ENCODE measurements at places on chromosomes 1 and 21.

- DNase-seq, result no peak
Measured at GRCh38 chr21:41207401-41208375, 39.7 kb downstream of the BACE2 start.

GRCh38 chr1:235090406-235091069 lies 38.1 kb downstream of the TOMM20 start:
- no peak for DNase-seq

DNA sequence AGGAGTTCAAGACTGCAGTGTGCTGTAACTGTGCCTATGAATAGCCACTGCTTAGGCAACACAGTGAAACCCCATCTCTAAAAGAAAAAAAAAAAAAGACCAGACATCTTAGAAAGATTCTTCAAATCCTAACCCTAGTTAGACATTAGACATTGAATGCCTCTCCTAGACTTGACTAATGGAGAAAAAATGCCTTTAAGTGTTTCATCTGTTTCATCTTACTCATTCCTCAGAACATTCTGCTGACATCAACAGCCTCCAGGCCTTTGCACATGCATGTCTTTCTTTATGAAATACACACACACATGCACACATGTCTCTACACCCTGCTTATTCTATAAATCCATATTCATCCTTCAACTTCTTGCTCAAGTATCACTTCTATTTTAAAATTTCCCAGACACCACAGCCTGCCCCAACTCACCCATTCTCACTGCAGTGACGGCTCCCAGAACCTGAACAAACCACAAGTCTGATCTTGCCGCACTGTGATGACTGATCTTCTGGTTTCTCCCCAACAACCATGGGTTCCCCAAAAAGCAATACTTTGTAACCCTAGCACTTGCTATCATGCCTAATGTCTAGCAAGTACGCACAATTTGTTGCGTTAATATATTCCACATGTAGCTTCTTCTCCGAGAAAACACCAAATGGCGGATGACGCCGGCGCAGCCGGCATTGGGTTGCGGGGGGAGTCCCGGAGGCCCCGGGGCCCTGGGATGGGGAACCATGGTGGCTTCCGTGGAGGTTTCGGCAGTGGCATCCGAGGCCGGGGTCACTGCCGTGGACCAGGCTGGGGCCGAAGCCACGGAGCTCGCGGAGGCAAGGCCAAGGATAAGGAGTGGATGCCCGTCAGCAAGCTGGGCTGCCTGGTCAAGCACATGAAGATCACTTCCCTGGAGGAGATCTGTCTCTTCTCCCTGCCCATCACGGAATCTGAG lies 37.4 kb downstream of the LRRC52 start:
- no peak for DNase-seq

- no peak for DNase-seq
Measured at GRCh38 chr1:17118706-17119075, 560 bp downstream of the PADI2 start.

DNA sequence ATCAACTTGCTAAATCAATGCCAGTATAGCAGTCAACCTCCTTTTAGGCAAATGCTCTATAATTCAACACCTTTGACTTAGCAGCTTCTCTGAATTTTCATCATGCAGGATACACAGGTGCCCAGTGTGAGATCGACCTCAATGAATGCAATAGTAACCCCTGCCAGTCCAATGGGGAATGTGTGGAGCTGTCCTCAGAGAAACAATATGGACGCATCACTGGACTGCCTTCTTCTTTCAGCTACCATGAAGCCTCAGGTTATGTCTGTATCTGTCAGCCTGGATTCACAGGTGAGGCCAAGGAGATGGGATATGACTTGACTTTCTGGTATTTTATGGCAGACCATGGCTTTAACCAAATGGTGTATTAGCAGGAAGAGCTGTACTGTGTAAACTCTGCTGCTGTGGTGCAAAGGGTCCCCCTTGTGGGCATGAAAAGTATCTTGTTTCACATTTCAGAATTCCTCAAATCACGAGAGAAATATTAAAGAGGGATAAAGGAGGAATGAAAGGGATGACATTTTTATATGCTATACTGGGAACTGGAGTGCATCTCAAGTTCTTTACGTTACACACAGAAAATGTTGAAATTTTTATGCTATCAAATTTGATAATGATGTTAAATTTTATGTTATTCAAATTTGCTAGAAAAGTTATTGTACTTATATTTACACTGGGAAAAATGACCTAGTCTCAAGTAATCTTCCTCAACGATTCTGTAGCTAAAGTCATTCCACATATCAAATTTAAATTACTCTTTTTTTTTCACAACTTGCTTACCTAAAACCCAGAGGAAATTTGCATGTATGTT lies 88.9 kb downstream of the CRB1 start:
- no peak for DNase-seq

DNA sequence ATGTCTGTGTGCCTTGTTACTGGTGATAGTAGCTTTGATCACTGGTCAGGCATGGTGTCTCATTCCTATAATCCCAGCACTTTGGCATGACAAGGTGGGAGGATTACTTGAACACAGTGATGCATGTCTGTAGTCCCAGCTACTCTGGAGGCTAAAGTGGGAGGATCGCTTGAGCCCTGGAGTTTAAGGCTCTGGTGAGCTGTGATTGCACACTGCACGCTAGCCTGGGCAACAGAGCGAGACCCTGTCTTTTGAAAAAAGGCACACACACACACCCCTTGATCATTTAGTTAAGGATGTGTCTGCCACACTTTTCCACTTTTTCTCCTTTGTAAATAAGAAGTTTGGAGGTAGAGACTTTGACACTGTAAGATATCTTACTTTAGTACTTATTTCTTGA lies 15.1 kb downstream of the MIGA1 start:
- DNase-seq, result no peak
